NCI-H2081 treated with DMSO at 0.1 percent for 48 hours (cell line): ENCODE measurements at places on chromosomes 5 and 9.

DNA sequence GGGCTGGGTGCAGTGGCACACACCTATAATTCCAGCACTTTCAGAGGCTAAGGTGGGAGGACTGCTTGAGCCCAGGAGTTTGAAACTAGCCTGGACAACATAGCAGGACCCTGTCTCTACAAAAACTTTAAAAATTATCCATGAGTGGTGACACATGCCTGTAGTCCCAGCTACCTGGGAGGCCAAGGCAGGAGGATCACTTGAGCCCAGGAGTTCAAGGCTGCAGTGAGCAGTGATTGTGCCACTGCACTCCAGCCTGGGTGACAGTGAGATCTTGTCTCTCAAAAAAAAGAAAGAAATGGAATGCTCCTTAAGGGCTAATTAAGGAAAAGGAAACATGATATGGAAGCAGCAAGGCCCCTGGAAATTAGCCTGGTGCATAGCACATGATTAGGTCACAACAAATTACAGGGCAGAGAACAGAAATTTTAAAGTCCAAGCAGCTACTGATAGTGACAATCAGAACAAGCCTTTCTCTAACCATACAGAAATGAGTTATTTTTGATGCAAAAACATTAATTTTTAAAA lies 19.5 kb downstream of the ANKH start:
- DNase-seq: no peak

- no peak for DNase-seq
Measured at GRCh38 chr5:114250536-114250935, 111.3 kb upstream of the KCNN2 start.

DNA sequence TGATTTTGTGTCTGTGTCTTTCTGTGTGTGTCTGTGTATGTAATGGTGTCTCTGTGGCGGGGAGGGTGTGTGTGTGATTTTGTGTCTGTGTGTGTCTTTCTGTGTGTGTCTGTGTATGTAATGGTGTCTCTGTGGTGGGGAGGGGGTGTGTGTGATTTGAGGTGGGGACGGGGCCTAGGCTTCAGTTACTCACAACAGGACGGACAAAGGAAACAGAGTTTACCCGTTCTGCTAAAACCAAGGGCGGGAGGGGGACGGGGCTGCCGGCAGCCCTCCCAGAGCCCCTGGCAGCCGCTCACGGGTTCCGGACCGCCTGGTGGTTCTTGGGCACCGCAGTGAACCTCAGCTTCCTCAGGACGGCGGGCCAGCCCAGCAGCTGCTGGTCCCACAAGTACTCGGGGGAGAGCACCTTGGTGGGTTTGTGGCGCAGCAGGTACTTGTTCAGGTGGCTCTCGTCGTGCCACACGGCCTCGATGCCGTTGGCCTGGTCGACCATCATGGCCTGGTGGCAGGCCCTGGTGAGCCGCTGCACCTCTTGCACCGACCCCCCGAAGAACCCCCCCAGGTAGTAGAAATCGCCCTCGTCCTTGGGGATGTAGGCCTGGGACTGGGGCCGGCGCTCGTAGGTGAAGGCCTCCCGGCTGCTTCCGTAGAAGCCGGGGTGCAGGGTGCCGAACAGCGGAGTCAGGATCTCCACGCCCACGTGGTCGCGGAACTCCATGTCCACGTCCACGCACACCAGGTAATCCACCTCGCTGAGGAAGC lies 19.4 kb downstream of the ABO start:
- DNase-seq: no peak

- DNase-seq: no peak
Measured at GRCh38 chr5:133519191-133519590, 93.2 kb downstream of the FSTL4 start.

GRCh38 chr5:169548315-169548714 lies 35.3 kb upstream of the SPDL1 start:
- DNase-seq: no peak
